ENCODE measurements at places on chromosomes 16 and 17. TPM values are rescaled to one million over a fixed set of nuclear protein-coding genes. Genes with fewer than 3 reads are reported as not detected.

DNA sequence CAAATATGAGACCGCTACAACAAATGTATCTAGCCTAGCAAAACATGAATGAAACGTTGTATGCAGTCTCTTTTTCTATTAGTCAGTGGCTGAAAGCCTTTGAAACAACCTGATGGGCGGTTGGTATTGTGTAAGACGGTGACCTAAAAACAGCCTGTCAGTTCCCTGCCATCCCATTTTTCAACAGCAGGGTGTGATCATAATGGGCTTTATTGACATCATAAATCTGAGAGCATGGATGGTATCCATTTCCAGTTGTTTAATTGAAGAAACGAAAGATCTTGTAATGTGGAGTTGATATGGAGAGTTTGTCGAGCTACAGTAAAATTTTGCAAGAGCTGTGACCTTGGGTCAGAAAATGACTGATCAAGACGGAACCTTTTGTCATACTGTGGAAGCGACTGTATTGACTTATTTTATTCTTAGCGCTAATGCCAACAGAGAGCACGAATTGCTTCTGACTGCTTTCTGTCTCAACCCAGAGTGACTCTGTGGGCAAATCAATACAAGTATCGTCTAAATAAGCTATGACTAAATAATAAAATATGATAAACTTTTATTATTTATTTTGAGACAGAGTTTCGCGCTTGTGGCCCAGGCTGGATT lies 12.3 kb upstream of the MEIOB start:
- DNase-seq = peak; percentile 36

DNA sequence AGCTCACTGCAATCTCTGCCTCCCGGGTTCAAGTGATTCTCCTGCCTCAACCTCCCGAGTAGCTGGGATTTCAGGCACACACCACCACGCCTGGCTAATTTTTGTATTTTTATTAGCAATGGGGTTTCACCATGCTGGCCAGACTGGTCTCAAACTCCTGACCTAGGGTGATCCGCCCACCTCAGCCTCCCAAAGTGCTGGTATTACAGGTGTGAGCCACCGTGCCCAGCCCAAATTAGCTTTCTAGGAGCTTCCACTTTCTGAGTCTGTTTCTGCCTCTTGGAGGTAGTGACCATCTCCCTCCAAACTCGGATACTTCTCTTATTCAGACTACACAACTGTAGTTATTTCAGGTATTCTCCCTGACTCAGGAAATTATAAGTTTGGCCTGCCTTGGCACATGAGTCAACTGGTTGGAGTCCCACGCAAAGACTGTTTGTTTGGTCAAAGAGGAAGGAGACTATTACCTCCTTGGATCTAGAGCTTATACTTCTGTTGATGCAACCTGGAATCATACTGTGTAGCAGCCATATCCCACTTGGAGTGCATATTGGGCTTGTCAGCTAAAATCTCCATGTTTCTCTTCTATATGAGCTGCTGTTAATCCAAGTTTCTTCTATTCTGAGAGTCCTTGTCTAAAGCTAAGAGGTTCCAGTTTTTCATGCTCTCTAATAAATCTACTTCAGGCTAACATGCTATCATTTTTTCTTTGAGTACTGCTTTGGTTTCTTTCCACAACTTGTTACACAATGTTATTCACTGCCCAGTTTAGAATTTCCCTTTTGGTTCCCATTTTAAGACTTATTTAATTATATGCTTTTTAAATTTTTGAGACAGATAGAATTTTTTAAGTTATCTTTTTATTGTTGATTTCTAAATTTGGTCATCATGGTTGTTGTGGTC lies 7.5 kb downstream of the IL4R start:
- peak; percentile 14 for DNase-seq

The ZNF18 gene
- total RNA-seq = 7.9 TPM

DNA sequence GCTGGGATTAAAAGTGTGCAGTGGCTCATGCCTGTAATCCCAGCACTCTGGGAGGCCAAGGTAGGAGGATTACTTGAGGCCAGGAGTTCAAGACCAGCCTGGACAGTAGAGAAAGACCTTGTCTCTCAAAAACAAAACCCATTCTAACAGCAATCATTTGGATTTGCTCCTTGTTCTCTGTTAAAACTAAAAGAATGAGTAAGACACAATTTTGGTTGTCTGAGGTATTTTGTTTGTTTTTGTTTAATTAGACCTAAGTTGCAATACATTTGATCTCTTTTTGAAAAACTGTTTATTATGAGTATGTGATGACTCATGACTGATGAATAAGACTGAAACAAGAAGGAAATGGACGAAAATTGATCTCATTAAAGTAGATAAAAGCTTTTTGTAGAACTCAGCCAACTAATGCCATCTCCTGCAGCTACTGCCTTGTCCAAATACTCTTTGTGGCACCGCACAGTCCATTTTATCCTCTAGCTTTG lies 29.0 kb downstream of the GLG1 start:
- peak; percentile 73 for DNase-seq

DNA sequence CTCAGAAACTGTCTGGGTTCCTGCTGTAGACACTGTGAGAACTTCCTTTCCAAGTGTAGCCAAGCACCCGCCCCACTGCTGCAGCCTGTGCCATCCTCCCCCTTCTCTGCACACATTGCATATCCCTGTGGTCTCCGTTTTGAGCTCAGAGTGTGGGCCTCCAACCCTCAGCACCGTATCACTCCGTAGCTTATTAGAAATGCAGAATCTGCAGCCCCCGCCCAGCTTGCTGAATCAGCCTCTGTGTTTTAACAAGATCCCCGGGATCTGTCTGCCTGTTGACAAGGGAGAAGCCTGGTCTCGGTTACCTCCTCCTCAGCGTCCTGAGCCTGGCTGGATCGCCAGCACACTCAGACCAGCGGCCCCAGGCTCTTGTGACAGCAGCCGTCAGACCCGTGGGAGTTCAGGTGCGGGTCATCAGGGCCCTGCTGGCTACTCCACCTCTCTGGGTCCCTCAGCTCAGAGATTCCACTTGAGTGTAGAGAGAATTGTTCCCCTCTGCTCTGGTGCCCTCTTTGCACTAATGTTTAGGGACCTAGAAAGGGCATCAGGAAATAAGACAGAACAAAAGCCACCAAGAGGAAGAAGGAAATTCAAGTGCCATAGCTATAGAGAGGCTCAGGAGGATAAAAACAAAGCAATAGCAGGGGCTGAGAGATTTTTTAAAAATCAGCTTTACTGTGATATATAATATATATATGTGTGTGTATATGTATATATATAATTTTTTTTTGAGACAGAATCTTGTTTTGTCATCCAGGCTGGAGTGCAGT lies 92.3 kb downstream of the PITPNC1 start:
- DNase-seq = no peak

DNA sequence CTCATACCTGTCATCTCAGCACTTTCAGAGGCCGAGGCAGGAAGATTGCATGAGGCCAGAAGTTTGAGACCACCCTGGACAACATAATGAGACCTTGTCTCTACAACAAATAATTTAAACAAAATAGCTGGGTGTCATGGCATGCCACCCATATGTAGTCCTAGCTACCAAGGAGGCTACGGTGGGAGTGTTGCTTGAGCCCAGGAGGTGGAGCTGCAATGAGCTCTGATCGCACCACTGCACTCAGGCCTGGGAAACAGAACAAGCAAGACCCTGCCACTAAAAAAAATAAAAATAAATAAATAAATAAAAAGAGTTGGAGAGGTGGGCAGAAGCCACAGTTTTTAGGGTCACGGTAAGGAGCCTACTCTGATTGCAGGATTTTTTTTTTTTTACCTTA lies 136.0 kb downstream of the TANC2 start:
- no peak for DNase-seq

The TPSB2 gene
- total RNA-seq = not detected

GRCh38 chr17:1137465-1137894 lies 42.3 kb downstream of the ABR start:
- DNase-seq = no peak

DNA sequence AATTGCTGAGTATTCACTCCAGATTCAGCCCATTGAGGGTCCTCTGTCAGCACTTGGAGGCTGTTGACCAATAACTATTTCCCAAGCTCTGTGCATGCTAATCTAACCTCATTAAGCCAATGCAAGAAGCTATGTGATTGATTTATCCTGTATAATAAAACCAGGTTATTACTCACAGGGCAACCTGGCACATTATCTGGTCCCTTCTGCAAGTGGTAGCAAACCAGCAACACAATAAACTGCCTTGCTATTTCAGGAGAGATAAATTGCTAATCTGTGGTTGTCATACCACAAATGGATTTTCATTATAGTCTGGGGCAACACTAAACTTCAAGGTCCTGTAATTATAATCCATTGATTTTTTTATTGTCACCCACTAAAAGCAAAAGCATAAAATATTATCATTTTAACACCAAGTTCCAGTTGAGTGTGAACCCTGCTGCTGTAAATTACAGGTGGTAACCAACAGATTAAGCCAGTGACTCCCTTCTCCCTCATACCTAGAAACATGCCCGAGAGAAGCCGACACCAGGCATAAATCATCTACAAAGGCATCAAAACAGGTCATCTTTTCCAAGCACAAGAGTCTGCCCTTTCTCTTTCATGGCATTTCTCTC lies 51.1 kb upstream of the SOX9 start:
- DNase-seq = no peak

DNA sequence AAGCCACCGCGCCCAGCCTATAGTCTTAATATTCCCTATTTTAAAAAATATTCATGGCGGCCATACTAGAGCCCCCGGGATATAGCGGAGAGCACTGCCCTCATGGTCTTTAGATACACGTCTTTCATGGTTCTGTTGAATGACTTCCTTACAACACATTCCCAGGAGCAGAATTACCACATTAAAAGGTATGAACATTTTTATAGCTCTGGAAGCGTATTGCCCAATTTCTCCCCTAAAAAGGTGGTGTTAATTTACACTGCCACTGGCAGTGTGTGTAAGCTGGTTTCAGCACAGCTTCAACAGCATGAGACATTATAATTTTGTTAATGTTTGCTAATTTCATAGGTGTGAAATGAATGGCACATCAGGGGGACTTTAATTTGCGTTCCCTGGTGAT lies 19.0 kb downstream of the C17orf100 start:
- DNase-seq = no peak

- no peak for DNase-seq
These were observed 11.5 kb downstream of the MGAT5B start for GRCh38 chr17:76879691-76880090.

The ITFG1 gene
- 57.3 TPM for total RNA-seq

DNA sequence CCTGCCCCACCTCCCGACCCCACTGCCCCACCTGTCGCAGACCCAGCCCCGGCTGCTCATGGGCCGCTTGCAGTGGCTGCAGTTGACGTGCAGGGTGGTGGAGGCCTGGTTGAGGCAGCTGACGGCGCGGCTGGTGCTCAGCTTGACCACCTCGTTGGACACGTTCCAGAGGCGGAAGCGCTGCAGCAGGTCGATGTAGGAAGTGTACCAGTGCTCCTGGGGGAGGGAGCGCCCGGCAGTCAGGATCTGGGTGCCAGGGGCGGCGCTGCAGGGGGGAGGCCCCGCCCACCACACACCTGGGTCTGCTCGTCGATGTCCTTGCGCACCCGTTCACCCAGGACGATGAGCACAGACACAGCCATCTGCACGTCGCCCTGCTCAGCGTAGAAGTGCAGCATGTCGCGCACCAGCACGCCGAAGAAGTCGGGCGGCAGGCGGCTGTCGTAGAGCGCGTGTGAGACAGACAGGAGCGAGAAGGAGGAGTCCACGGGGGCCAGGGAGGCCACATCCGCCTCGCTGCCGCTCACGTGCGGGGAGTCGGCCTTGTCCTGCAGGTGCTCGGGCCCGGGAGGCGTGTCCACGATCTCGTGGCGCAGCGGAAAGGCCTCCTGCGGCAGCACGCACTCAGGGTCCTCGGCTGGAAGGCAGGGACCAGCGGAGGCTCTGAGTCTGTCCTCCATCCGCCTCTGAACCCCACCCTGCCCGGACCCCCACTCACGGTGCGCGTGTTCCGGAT lies 995 bp upstream of the JMJD8 start:
- DNase-seq = no peak

All from LHCN-M2 (cell line).